Activated CD8-positive, alpha-beta memory T cell treated with anti-CD3 and anti-CD28 coated beads for 4 hours (primary cell): ENCODE measurements at places on chromosomes 5 and 9.

GRCh38 chr5:151126199-151126645 lies 31.4 kb downstream of the ANXA6 start:
- peak; percentile 25 for DNase-seq

DNA sequence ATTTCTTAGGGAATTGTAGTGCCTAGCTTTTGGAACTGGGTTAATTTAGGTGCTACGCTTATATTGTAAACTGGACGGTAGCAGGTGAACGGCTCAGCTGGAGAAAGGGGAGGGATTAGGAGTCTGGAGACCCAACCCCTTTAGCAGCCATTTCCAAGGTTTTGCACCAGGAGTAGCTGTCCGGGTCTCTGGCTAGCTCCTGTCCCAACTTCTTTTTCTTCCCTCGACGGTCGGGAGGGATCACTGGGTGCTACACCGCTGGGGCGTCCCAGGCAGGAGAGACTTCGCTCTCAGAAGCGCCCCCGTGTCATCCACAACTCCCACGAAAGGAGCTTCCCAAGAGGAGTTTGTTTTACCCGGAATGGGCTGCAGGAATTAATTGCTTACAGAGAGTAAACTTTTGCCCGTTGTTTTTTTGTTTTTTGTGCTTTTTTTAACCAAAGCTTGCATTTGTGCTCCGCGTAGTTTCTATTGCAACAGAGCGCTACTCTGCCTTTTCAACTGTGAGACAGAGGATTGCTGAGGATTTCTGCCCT lies 1640.9 kb upstream of the C9orf72 start:
- DNase-seq, result no peak

DNA sequence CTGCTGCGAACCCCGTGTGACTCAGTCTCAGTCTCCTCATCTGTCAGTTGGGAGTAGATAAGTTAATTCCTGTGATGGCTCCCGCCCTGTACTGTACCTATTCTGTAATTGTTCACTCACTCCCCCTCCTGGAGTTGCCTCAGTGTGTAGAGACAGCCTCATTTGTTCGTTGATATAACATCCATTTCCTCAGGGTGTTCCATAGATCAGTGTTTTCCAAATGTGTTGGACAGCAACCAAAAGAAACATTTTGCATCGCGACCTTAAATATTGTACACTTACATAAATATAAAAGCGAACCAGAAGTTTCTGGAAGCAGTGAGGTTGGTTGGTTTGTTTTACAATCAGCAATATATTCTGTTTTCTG lies 698 bp downstream of the NFX1 start:
- DNase-seq, result no peak

- no peak for DNase-seq
Observed at GRCh38 chr9:76530458-76531110, 71.6 kb downstream of the GCNT1 start.

GRCh38 chr9:98158071-98158831 lies 34.2 kb downstream of the CORO2A start:
- DNase-seq, result no peak

DNA sequence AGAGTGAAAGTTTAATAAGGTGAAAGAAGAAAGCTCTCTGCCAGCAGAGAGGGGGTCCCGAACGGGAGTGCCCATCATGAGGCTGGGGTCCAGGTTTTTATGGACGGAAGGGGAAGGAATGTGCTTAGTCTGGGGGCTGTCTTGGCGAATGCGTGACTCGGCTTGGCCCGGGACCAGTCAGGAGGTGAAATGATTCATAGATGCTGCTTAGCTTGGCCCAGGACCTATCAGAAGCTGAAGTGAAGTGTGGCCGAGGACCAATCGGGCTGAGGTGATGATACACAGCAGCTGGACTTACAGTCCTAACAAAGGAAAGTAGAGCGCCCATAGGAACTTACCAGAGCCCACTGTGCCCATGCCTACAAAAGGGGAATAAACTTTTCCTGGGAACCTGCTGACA lies 3.9 kb upstream of the FKTN start:
- no peak for DNase-seq

DNA sequence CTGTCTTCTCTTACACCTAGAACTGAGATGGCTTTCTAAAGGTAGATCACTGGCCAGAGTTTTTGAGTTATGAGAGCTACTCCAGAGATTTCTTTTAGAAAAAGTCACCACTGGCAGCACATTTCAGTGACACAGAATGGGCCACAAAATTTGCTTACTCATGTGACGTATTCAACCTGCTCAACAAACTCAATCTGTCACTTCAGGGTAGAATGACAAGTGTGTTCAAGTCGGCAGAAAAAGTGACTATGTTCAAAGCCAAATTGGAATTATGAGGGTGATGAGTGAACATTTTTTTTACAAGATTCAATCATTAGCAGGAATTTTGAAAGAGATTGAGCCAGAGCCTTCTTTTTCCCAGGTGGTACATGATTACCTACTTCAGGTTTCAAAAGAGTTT lies 46.5 kb downstream of the TAF11L14 start:
- DNase-seq, result no peak

- no peak for DNase-seq
Observed at GRCh38 chr9:14119694-14120514, 194.0 kb downstream of the NFIB start.

GRCh38 chr9:96136992-96137670 lies 164.8 kb downstream of the HSD17B3 start:
- DNase-seq, result no peak

DNA sequence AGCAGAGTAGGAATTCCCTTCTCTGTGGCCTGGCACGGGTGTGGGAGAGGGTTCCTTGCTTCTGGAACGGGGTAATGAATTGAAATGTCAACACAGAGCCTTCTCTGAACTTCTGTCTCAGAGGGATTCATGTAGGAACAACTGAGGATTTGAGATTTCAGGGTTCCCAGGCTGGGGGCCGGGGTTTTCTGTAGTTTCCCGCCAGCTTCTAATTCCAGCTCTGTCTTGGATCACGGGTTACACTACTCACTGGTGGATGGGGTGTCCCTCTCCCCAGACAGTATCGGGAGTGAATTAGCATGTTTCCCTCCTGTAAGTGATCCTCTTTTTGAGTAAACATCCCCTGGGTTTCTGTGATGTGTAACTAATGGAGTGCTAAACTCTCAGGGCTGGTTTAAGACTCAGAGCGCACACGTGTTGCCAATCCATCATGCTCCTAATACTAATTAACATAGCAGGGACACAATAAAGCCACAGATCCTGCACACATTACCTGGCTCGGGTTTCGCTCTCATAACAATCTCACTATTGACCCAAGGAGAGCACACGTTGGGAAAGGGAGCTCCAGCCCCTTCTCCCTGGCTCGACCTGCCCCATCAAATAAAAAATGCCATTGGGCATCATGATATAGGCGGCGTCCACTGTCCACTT lies 18.1 kb upstream of the DMRT2 start:
- DNase-seq, result no peak

DNA sequence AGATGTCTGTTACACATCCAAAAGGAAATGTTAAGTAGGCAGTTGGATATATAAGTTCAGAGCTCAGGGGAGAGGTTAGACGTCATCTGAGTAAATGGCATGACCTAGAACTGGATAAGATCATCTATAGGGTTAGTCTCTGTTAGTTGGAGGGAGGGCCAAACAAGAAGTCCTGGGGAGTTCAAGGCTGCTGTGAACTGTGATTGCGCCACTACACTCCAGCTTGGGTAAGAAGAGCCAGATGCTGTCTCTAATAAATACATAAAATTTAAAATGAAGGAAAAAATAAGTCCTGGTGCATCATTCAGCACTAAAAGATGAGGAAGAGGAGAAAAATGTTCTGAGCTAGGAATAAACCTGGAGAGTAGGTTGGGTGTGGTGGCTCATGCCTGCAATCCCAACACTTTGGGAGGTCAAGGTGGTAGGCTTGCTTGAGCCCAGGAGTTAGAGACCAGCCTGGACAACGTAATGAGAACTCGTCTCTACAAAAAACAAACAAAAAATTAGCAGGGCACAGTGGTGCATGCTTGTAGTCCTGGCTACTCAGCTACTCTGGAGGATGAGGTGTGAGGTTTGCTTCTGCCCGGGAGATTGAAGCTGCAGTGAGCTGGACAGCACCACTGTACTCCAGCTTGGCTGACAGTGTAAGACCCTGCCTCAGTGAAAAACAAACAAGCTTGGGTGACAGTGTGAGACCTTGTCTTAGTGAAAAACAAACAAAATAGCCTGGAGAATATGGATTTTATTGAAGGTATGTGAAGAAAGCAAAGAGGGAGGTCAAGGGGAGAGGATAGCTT lies 123.6 kb downstream of the ACTBL2 start:
- no peak for DNase-seq

- no peak for DNase-seq
Observed at GRCh38 chr5:39424736-39425637, at the start of gene DAB2. DAB2 (minus strand) TSS chr5:39424980; CDS start chr5:39394320, 30,660 bp downstream.

GRCh38 chr5:163910226-163910625 lies 404.8 kb downstream of the MAT2B start:
- DNase-seq, result no peak

- DNase-seq, result no peak
Observed at GRCh38 chr5:179268966-179269693, 76.1 kb downstream of the ADAMTS2 start.

- no peak for DNase-seq
Observed at GRCh38 chr5:172064358-172064757, 57.9 kb upstream of the FBXW11 start.

GRCh38 chr5:53892224-53892623 lies 331.8 kb downstream of the NDUFS4 start:
- no peak for DNase-seq

GRCh38 chr9:95129476-95130291 lies 187.8 kb downstream of the FANCC start:
- DNase-seq, result no peak

- no peak for DNase-seq
Observed at GRCh38 chr5:104800440-104801048, 1238.0 kb upstream of the NUDT12 start.

GRCh38 chr5:140165101-140165922 lies 9.7 kb upstream of the CYSTM1 start:
- no peak for DNase-seq

DNA sequence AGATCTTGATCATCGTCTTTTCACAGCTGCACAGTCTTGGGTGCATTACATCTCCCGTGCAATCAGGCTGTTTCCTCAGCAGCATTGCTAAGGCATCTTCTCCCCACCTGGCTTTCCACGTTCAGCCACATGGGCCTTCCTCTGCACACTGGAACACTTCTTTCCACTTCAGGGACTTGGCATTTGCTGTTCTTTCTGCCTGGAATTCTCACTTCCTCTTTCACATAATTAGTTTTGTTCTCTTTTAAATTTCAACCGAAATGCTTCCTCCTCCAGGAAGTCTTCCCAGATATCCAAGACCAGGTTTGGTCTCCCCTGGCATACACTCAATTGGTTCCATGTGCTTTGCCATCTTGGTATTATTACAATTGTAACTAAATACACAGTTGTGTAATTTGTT lies 43.8 kb downstream of the WHRN start:
- DNase-seq, result no peak

DNA sequence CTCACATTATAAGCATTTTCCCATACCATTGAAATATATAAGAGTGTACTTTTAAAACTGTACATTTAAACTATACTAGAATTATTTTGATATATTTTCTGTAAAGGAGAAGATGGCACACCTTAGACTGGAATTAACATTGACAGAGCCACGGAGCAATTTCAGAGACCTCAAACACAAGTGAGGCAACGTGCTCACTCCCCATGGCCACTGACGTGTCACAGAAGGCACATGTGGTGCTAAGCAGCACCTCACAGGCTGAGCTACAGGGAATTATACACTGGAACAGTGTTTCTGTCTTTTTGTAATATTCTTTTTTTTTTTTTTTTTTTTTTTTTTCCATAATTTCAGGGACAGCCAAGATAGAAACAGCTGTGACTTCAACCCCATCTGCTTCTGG lies 66.5 kb downstream of the NUP214 start:
- DNase-seq, result no peak

- no peak for DNase-seq
Observed at GRCh38 chr5:122947772-122948171, 88.8 kb downstream of the PPIC start.

GRCh38 chr5:59840200-59840601 lies 53.3 kb downstream of the PDE4D start:
- no peak for DNase-seq

DNA sequence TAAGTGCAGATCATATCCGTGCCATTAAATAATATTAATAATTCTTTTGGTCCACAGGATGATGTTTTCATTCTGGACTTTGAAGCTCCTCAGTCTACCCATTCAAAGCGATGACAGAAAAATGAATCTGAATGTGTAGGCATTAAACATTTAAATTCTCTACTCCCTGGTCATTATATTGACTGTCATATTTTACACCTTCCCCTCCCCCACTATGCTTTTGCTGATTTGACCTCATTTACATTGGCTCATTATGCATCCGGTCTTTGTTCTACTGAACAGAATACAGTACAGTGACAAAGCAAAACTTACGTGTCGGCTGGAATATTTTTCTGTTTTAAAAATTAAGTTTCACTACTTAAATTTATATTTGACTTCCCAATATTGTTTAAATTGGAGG lies 289.7 kb upstream of the TMEM161B start:
- no peak for DNase-seq

GRCh38 chr5:170501931-170502330 lies 1.9 kb upstream of the KCNIP1 start:
- DNase-seq, result no peak

DNA sequence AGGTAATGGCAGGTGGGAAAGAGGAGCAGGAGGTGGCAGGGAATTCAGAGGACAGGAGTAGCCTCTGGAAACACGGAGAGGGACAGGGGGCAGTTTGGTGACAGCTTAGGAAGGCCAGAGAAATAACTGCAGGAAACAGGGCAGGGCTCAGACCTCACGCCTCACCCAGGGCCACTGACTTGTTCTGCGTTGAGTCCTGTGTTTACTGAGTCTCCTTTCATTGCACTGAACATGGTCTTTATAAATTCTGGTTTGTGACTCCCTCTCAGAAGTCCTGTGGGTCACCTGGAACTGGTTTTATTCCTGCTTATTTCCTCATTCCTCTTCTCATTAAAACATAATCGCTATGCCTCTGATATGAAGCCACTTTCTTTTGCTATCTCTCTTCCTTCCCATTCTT lies 55.2 kb upstream of the ZNF622 start:
- no peak for DNase-seq

DNA sequence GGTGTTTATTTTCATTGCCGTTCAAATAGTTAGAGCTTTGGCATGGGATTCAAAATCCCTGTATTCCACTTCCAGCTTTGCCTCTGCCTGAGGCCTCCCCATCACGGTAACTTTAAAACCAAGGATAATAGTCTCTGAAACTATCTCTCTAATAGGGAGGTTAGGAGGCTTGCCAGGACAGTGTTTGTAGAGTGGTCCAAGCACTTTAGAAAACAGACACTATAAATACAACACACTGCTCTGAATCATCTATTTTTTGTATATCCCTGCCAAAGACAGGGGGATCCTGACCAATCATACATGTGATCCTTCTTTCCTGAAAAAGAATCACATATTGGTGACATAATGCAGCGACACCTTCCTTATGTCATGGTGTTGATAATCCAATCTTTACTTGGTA lies 326.8 kb downstream of the BNC2 start:
- no peak for DNase-seq

- DNase-seq, result no peak
Observed at GRCh38 chr5:1155191-1156032, 43.5 kb upstream of the SLC12A7 start.

- no peak for DNase-seq
Observed at GRCh38 chr9:24257726-24258125, 288.0 kb downstream of the IZUMO3 start.
